Right lobe of liver (tissue), 6 donors: ENCODE measurements at places on chromosomes 2 and 18.

DNA sequence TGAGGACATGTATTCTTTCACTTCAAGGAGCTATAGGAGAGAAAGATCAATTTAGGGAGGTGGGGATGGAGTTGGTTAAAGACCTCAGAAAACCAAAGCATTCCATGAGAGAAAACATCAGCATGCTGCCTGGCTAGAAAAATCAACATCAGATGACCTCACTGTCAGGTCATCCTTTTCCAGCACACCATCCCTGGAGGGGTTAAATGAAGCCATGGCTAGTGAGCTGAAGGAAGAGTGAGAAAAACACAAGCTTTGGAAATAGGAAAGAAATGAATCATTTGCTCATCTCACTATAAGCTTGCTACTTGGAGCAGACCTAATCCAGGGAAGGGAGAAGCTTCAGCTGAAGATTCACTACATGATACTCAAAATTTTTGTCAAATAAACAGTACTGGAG lies 109.5 kb upstream of the ITGB6 start:
- no peak for DNase-seq

DNA sequence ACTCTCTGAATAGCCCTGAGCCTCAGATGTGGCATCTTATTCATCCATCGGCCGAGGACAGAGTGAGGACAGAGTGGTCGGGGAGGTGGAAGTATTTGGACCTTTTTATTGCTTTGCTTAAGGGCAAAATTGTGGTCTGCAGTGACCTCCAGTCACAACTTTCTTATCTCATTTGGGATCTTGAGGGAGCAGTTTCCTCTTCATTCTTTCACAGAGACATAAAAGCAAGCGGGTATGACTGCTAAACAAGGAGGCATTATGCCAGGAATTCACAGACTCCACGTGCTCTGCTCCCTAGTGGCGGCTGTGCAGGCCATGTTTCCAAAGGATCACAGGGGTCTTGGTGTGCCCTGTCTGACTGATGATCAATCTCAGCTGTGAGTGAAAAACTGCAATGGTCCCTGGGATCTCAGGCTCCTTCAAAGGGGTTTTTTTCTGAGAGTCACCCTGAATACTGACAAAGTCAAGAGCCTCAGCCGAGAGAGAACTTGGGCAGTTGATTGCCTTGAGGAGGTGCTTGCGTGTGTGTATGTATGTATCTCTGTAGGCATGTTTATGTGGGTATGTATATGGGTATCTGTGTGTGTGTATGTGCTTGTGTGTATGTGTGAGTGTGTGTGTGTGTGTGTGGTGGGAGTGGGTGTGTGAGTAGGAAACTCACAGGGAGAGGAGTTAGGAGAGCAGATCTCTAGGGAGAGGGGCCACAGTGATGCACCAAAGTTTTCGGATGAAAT lies 47.7 kb downstream of the RAPGEF4 start:
- DNase-seq, result no peak

GRCh38 chr18:2330764-2331163 lies 240.5 kb downstream of the METTL4 start:
- DNase-seq, result no peak

DNA sequence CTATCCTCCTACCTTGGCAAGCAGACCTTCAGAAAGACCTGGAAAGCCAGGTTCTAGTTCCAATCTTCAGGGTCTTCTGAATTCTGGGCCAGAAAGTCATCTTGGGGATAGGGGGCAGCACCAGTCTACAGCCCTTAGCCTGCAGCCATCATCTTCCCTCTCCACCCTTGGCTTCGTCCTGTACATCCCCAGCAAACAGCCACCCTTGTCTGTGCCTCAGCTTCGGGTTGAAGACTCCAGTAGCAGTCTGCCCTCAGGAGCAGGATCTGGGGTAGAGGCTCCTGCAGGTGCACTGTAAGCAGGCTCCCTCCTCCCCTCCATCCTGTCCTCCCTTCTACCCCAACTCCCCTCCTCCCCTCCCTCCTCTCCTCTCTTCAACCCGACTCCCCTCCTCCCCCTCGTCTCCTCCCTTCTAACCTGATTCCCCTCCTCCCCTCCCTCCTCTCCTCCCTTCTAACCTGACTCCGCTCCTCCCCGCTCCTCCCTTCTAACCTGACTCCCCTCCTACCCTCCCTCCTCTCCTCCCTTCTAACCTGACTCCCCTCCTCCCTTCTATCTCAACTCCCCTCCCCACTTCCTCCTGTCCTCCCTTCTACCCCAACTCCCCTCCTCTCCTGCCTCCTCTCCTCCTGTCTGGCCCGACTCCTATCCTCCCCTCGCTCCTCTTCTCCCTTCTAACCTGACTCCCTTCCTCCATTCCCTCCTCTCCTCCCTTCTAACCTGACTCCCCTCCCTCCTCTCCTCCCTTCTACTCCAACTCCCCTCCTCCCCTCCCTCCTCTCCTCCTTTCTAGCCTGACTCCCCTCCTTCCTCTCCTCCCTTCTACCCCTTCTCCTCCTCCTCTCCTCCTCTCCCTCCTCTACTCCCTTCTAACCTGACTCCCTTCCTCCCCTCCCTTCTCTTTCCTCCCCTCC lies 90.1 kb upstream of the SMAD2 start:
- DNase-seq, result no peak

DNA sequence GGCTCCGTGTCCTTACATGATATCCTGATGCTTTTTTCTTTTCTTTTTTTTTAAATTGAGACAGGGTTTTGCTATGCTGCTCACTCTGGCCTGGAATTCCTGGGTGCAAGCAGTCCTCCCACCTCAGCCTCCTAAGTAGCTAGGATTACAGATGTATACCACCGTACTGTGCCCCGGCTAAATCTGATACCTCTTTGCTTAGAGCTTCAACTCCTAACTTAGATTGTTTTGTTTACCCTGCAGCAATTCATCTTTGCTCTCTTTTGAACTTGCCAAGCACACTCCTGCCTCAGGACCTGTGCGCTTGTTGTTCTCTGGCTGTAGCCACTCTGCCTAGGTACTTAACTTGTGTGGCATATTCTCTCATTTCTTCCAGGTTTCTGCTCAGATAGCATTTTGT lies 24.5 kb downstream of the RAB10 start:
- peak; percentile 48 for DNase-seq

- no peak for DNase-seq
These were observed 1009.6 kb upstream of the DDX18 start for GRCh38 chr2:116804901-116805300.

DNA sequence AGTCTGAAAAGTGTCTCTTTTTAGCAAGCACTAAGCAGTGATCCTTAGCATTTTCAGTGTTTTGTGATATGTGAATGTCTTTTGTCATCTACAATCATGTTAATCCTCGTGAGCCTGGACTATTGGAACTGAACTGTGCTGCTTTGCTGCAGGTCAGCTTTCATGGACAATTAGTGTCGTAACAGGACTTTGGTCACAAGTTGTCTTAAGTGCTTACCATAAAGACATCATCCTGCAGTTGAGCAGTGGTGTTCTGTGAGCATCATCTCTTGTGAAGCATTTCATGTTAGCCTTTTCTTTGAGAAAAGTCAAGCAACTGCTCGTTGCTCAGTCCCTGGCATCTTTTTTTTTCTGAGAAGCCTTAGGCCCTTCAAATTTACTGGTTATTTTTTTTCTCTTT lies 135.9 kb downstream of the ZNF407 start:
- no peak for DNase-seq

GRCh38 chr2:228180181-228181097 lies 1.0 kb downstream of the SPHKAP start:
- no peak for DNase-seq

- no peak for DNase-seq
These were observed 30.3 kb downstream of the SULT1C4 start for GRCh38 chr2:108407864-108408729.

DNA sequence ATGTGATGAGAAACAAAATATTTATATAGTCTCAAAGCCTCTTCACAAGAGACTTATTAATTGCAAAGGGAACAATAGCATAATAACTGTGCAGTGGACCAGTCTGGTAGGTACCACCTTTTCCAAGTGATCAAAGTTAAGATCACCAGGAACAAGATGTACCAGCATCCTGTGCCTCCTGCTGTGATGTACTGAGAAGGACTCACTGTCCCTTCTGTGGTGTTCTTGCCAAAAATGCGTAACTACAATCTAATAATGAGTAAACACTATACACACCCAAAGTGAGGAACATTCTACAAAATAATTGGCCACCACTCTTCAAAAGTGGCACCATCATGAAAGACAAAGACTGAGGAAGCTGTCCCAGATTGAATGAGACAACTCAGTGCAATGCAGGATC lies 14.5 kb downstream of the GNLY start:
- no peak for DNase-seq
